Thymus (tissue), 14 donors: ENCODE measurements at places on chromosomes 6 and 20.

DNA sequence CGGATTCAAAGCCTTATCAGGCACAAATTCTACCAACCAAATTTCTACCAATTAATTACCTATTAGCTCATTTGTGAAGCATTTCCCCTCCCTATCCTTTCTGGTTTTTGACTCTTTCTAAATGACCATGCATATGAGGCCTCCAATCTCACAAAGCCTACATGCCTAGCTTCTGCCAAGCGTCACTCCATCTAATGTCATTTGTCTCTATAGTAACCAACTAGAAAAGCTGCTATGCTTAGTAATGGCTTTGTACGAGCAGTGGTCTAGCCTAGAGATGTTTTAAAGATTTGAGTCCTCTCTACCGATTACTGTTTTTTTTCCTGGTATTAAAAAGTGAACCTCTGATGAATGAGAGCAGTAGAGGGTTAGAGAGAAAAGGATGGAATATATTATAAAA is 4.8 kb upstream of the ASF1A start:
- DNase-seq = no peak

GRCh38 chr6:143857651-143858050 is 6.6 kb upstream of the ZC2HC1B start:
- no peak for DNase-seq

GRCh38 chr6:16092990-16093389 is 35.9 kb upstream of the MYLIP start:
- no peak for DNase-seq

DNA sequence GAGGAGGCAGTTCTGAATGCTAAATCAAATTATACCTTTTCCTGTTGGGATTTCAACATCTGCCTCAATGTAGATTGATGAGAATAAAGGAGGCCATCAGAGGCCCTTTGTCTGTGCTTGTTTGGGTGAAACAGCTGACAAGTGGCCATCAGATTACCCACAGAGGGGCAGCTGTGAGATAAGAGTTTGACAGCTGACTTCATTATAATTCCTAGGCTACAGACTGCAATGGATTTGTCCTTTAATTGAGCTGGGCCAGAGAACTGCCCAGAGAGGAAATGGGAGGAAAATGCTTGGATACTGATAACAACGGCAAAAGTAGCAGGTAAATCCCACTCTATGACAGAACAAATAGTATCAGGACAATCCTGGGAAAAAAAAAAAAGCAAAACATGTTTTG is 649.4 kb downstream of the HDGFL1 start:
- no peak for DNase-seq

GRCh38 chr20:64079273-64080012 is at the start of gene RGS19:
Gene RGS19 (minus strand): TSS chr20:64079518. CDS start chr20:64076886, 2,632 bp downstream.
- DNase-seq = no peak

DNA sequence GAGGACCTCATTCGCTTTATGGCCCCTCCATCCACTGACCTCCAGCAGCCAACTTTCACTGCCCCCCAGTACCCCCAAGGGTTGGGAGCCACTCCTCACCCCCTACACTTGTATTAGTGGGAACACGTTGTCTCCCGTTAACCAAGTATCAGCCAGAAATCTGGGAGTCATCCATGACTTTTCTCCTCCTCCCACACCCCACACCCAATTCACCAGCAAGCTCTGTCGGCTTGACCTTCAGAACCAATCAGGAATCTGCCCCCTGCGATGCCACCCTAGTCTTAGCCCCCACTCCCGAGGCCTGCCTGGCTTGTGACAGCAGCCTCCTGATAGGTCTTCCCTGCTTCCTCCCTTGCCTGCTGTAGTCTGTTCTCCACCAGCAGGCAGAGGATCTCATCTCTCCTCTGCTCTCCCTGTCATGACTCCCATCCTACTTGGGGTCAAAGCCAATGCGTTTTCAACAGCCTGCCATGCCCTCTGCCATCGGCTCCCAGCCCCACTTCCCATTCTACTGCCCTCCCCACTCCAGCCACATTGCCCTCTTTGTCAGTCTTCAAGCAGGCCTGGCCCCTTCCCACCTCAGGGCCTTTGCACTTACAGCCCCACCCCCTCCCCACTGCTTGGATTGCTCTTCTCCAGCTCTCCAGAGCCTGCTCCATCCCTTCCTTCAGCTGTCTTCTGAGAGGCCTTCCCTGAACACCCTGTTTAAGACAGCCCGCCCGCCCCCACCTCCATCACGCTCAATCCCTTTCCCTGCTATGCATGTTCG is 19.4 kb downstream of the MDGA1 start:
- no peak for DNase-seq

- no peak for DNase-seq
Measured at GRCh38 chr20:53660078-53660909, 66.7 kb upstream of the ZNF217 start.
